Stimulated activated CD4-positive, alpha-beta T cell treated with anti-CD3 and anti-CD28 coated beads, Interleukin-12 subunit alpha, Interleukin-12 subunit beta, amount 100 ng/mL, for 4 hours (primary cell): ENCODE measurements at places on chromosomes 16 and 17.

GRCh38 chr17:80817321-80817845 lies 174.3 kb upstream of the CHMP6 start:
- no peak for DNase-seq

DNA sequence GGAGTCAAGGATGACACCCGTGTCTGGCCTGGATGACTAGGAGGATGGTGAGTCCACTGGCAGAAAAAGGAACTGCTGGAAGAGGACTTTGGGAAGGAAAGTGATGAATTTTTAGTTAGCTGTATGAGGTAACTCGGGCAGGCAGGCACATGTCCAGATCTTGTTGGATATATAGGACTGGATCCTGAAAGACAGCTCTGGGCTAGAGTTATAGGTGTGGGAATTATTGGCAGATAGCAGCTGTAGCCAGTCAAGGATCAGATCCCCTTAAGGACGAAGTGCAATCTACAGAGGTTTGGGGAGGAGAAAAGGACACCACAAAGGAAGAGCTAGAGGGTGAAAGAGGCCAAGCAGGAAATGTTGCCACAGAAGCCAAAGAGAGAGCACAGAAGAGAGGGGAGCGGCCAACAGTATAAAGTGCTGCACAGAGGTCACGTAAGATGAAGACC lies 10.1 kb downstream of the CYB5D1 start:
- DNase-seq = no peak

DNA sequence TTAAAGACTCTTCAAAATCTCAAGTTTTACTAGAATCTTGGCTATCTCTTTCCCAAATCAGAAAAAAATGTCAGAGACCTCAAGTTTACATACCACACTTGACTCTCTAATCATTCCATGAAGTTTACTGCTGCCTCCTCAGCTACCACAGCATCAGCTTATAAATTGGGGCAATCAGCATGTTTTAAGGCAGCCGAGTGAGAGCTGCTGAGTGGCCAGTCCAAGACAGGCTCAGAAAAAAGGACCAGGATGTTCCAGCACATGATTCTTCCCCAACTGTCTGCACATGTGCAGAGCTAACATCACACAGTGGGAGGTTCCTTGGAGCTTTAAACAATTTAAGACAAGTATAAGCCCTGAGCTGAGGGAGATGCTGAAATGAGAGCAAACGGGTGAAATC lies 140.6 kb upstream of the NUDT7 start:
- DNase-seq = no peak

- no peak for DNase-seq
These were observed 94.6 kb downstream of the CMIP start for GRCh38 chr16:81539009-81539758.

- no peak for DNase-seq
These were observed 139.8 kb upstream of the CACNG5 start for GRCh38 chr17:66695098-66695497.

GRCh38 chr17:31224366-31224765 lies 72.7 kb downstream of the OMG start:
- no peak for DNase-seq

- DNase-seq = no peak
These were observed 33.1 kb downstream of the ZNF423 start for GRCh38 chr16:49822649-49823370.

DNA sequence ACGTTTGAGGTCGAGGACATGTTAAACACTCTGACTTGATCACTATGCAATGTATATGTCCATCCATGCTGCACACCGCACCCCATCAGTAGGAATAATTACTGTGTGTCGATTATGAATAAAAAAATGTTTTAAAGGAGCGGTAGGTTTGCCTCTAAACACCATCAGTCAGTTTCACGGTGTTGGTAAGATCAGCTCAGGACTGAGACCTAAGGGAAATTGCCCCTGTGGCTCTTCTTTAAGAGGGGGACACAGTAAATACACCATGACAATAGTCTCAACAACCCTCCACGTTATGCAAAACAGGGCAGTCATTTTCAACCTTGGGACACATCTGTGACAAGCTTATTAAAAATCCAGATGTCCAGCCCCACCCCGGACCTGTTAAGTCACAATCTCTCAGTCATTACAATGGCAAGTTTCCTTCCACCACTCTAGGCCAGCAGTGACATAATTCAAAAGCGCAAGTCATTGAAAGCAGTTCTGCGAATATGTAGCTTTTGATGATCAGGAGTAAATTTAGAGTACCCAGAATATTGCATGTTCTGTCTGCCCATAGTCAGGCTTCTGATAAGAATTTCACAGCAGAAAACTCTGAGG lies 1.2 kb downstream of the ATMIN start:
- DNase-seq = no peak

- DNase-seq = peak; percentile 65
These were observed 23.9 kb downstream of the ZNF778 start for GRCh38 chr16:89241187-89242007.

DNA sequence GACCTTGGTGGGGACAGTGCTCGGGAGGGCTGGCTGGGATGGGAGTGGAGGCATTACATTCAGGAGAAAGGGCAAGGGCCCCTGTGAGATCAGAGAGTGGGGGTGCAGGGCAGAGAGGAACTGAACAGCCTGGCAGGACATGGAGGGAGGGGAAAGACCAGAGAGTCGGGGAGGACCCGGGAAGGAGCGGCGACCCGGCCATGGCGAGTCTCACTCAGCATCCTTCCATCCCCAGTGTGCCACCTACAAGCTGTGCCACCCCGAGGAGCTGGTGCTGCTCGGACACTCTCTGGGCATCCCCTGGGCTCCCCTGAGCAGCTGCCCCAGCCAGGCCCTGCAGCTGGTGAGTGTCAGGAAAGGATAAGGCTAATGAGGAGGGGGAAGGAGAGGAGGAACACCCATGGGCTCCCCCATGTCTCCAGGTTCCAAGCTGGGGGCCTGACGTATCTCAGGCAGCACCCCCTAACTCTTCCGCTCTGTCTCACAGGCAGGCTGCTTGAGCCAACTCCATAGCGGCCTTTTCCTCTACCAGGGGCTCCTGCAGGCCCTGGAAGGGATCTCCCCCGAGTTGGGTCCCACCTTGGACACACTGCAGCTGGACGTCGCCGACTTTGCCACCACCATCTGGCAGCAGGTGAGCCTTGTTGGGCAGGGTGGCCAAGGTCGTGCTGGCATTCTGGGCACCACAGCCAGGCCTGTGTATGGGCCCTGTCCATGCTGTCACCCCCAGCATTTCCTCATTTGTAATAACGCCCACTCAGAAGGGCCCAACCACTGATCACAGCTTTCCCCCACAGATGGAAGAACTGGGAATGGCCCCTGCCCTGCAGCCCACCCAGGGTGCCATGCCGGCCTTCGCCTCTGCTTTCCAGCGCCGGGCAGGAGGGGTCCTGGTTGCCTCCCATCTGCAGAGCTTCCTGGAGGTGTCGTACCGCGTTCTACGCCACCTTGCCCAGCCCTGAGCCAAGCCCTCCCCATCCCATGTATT lies 1.1 kb downstream of the CSF3 start:
- no peak for DNase-seq

DNA sequence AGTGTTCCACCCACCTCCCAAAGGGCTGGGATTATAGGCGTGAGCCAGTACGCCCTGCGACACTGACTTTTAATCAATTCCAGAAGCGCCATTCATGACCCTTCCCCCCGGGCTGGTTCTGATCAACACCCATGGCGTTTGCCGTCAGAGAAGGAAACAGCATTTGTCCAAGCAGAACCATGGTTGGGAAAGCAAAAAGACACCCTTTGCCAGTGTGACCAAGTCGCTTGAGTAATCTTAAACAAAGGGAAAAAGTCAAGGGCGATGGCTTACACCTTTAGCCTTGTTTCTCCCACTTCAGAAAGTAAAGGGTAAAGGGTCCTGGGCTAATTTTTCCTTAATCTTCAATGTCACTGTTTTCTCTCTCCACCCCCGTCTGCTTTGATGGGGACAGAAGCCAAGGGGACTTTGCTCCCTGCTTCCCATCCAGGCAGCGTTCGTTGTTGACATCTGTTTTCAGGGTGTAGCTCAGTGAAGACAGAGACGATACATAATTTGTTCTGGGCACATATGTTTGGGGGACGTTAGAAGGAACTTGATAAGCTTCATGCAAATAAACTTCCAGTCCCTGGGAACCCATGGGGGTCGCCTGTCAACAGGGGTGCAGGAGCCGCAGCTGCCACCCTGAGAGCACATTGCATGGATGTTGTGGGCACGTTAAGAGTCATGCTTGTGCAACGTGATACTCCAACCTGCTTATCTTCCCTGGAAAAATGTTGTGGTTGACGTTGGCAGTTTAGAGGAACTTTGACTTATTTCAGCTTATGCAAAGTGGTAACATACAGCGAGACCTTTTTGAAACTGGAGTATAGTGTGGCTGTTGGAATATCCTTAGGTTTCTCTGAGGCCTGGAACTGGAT lies 50.6 kb upstream of the TANGO6 start:
- DNase-seq = no peak

DNA sequence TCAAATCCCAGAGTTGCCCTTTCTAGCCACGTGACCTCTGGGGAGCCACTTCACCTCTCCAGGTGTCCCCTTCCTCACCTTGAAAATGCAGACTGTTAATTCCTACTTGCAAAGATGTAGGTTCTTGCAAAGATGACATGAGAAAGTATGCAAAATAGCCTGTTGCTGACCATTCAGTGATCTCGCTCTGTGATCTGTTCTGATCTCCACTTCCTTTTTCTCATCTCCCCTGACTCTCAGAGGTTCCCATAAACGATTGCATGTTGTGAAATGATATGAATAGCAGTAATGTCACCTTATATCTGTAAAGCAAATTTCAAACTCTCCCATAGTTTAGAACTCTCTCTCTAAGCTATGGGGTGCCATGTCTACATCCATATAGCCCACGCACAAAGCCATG lies 182.3 kb downstream of the TMEM132E start:
- DNase-seq = no peak

GRCh38 chr16:78984324-78984723 lies 616.2 kb downstream of the MAF start:
- DNase-seq = no peak

DNA sequence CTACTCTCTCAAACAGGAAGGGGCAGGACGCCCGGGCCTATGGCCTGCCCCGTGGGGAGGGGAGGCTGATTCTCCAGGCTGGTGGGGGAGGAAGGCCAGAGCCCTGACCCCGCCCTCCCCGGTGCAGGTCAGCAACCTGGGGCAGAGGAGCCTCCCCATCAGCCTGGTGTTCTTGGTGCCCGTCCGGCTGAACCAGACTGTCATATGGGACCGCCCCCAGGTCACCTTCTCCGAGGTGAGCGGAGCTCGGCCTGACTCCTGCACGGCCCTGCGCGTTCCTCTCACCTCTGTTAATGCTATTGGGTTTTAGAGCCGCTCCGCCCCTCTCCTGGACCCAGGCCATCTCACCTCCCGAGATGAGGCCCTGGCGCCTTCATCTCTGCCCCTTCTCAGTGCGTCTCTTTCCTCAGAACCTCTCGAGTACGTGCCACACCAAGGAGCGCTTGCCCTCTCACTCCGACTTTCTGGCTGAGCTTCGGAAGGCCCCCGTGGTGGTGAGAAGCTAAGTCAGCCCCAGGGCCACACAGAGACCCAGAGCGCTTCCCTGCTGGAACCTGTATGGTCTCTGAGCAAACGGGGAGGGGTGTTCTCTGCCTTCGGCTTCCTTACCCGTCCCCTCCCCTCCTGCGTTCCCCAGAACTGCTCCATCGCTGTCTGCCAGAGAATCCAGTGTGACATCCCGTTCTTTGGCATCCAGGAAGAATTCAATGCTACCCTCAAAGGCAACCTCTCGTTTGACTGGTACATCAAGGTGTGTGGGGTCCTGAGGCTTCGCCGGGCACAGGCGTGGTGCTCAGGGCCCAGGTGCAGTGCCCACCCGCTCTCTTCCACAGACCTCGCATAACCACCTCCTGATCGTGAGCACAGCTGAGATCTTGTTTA lies 25.1 kb upstream of the ITGAX start:
- DNase-seq = no peak
